Activated T-helper 2 cell treated with anti-CD3 and anti-CD28 coated beads, Interferon-gamma antibody, Interleukin-2, Interleukin-4, amounts not matched to agents 10 μg/mL and 5 μg/mL and 100 μg/mL, durations not matched to agents 14 hours and 24 hours and 36 hours (primary cell): ENCODE measurements at places on chromosomes 6 and 20. TPM values are rescaled to one million over a fixed set of nuclear protein-coding genes. Genes with fewer than 3 reads are reported as not detected.

MAP7 gene
- 0.94 and 1.2 TPM in 2 replicates for total RNA-seq

TBX18 gene
- total RNA-seq: not detected in 2 replicates

NINL gene
- 6.9 and 7.5 TPM in 2 replicates for total RNA-seq

HSPA1L gene
- 2.1 and 2.4 TPM in 2 replicates for total RNA-seq

TTI1 gene
- total RNA-seq: 35.7 and 36.7 TPM in 2 replicates

MAPK13 gene
- 34.7 and 37.5 TPM in 2 replicates for total RNA-seq

NOTCH4 gene
- 0.48 and 0.52 TPM in 2 replicates for total RNA-seq

IRAK1BP1 gene
- total RNA-seq: 2.3 and 2.6 TPM in 2 replicates

OR2J3 gene
- not detected in 2 replicates for total RNA-seq

GPR6 gene
- not detected in 2 replicates for total RNA-seq

FRK gene
- total RNA-seq: 0.02 and 0.05 TPM in 2 replicates

TSPYL1 gene
- 41.1 and 42.3 TPM in 2 replicates for total RNA-seq

PRSS16 gene
- 0.55 and 0.57 TPM in 2 replicates for total RNA-seq

HLA-DMB gene
- 1.3 and 1.4 TPM in 2 replicates for total RNA-seq

GABRR1 gene
- not detected in 2 replicates for total RNA-seq
